NCI-H187 treated with DMSO at 0.1 percent for 48 hours (cell line): ENCODE measurements at places on chromosomes 1 and 21.

DNA sequence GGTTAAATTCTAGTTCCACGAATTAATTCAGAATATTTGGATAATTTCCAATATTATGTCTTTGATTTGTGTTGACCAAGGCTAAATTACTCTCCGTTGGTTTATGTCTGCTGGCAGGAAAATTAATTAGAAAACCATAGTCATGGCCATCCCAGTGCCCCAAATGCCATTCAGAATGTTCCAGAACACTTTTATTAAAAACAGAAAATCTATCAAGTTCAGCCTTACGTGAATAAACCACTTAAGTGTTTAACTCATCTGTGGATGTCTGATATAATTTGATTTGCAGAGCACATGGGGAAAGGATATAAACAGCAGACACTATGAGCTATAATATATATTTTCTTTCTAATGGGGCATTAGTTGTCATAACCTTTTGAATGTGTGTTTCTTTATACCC lies 480.7 kb downstream of the MRPL39 start:
- DNase-seq = no peak

DNA sequence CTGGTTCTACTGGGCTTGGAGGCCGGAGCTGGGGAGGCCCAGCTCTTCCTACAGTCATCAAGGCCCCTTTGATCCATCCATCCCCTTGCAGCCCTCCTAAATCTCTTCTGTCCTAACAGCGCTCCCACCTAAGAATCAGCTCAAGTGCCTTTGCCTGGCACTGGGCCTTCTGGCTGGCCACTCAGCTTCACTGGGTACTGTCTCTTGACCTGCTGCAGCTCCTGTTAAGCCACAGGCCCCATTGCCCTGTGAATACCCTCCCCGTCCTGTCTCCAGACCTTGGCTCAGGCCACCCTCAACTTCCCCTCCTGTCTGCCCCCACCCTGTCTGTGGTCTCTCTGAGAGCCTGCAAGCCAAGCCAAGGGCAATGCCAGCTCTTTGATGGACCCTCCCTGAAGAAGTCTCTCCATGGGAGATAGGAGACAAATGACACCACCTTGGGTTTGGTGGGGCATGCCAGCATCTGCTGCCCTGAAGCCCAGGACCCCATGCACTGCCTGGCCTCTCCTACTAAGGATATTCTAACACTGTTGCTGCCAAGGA lies 27.3 kb downstream of the FAM151A start:
- DNase-seq = no peak

DNA sequence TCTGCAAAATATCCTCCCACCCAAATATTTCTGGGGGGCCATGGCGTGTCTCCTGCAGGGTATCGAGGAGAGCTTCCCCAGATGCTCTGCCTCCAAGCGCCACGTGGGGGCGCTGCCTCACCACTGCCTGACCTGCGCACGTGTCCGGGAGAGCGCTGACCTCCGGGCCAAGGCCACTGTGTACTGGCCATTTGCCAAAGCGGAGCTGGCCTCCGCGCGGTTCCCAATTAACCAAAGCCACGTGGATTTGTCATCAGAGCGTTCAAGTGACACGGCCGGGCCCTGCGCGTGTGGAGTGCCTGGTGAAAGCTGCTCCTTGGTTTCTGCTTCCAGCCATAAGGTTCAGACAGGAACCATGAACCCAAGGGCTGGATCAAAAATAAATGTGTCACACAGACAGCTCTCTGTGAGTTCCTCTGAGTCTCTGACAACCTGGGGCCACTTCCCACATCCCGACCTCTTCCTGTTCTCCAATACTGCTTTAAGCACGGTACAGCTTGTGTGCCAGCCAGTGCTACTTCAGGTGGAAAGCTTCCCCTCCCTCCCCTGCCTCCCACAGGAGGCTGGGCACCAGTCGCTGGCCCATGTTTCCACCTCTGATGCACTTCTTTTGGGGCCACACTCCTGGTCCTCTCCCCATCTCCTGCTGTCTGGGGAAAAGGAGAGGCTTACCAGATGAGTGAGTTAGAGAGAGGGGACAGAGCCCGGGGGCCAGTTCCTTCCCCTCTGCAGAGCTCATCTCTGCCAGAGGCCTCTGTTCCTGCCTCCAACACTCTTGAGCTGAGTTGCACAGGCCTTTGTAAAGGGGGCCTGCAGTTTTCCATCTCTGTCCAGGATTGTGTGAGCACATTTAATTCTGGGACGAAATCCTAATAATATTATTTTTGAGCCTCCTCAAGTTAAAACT lies 26.1 kb downstream of the ZP4 start:
- DNase-seq = no peak

DNA sequence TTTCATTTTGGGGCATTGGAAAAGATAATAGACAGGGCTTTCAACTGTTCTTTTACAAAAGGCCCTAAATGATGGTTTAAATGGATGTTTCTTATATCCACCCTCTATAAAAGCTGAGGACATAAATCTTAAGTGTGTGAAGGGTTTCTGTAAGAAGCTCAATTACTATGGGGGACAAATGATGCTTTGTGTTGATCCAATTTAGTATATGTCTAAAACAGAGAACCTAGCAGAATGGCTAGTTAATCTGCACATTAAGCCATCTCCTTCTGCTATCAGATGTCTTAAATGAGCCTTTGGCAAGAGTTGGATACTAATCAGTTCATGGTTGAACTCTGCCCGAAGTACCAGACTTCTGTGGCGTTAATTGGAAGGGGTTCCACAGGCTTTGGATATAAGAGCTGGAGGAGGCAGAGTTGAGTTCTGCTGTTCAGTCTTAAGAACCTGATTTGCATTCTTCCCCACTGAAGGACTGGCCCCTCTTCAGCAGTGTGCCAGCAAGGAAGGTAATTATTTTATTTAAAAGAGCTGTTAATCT lies 43.1 kb downstream of the PTGFRN start:
- DNase-seq = no peak

DNA sequence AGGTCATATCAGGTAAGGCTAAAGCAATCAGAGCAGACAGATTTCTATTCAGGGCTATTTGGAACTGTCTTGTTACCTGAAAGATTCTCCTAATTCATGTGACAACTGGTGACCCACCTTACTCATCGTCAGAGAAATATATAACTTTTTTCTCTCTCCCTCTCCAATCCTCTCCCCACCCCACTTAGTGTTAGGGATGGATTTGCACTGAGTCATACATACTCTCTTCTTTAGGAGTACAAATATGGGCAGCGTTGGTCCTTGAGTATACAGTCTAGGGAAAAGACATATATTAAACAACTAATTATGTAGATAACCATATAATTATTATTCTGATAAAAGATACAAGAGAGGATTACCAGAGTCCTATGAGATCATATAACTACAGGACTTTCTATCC lies 246.3 kb downstream of the HHIPL2 start:
- DNase-seq = no peak

DNA sequence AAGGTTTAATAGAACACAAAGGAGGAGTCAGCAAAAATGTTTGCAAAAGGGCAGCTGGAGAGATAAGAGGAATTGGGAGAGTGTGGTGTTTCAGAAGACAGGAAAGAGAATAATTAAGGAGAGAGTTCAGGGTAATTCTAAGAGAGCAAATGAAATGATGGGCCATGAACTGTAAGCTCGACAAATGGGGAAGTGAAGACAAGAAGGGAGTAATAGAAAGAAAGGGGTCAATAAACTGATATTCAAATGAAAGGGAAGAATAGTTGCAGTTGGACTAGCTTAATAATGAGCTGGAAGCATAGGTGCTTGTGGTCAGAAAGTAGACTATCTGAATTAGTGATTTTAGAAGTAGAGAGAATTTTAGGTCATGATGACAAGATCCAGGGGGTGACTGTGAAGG lies 15.6 kb upstream of the RNF220 start:
- DNase-seq = no peak

- DNase-seq = no peak
Measured at GRCh38 chr1:230170622-230171021, 103.6 kb downstream of the GALNT2 start.

DNA sequence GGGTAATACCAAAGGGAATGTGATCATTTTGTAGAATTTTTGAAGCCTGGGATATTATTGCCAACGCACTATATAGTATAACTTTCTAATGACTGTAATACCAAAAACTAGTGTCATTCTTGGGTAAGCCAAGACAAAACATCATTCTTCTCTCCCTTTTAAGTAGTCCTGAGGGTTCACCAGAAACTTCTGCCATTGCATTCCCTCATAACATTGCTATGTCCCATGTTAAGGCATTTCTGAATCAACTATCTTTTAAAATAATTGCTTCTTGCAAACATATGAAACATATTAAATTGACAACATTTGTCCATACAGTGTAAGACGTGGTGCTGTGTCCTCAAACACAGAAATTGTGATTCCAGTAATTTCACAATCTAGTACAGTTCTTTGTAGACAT lies 29.9 kb upstream of the C1orf21 start:
- no peak for DNase-seq

GRCh38 chr1:19828546-19828945 lies 13.5 kb upstream of the RNF186 start:
- DNase-seq = no peak

GRCh38 chr1:40449684-40450494 lies at the start of gene ZFP69B:
Gene ZFP69B (plus strand): TSS chr1:40450476. CDS start chr1:40450962, 486 bp downstream.
- DNase-seq = peak; percentile 52

GRCh38 chr1:151002611-151003010 lies 4.1 kb downstream of the MINDY1 start:
- no peak for DNase-seq

- no peak for DNase-seq
Measured at GRCh38 chr1:192550922-192551534, 24.5 kb upstream of the RGS1 start.

- no peak for DNase-seq
Measured at GRCh38 chr1:78081980-78082860, 36.5 kb downstream of the GIPC2 start.

DNA sequence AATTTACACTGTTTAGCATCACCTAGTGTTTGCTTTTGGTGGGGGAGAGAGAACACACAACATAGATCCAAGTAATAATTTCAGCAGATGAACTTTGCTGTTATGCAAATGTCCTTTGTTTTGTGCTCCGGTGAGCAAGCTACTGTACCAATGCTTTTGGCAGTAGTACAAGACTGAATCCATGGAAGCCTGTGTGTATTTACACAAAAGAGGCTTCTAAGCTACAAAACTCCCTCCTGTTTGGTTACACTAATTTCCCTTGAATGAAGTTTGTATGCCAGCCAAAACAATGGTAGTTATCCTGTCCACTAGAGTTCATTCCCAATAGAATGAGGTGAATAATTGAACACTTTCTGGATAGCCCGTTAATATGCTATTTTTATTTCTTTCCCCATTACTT lies 320.5 kb downstream of the KCTD3 start:
- DNase-seq = no peak

DNA sequence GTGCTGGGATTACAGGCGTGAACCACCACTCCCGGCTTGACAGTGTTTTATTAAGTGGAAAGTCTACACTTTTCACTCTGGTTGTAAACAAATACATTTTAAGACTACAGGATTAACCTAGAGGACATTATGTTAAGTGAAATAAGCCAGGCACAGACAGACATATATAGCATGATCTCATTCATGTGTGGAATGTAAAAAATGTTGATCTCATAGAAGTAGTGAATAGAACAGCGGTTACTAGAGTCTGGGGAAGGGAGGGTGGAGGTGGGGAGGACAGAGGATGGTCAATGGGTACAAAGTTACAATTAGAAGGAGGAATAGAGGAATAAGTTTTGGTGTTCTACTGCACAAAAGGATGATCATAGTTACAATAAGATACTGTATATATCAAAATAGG lies 16.9 kb downstream of the CTH start:
- no peak for DNase-seq

- DNase-seq = no peak
Measured at GRCh38 chr1:8625491-8625890, 191.9 kb downstream of the RERE start.

- DNase-seq = no peak
Measured at GRCh38 chr1:81693316-81693715, 107.4 kb upstream of the ADGRL2 start.

DNA sequence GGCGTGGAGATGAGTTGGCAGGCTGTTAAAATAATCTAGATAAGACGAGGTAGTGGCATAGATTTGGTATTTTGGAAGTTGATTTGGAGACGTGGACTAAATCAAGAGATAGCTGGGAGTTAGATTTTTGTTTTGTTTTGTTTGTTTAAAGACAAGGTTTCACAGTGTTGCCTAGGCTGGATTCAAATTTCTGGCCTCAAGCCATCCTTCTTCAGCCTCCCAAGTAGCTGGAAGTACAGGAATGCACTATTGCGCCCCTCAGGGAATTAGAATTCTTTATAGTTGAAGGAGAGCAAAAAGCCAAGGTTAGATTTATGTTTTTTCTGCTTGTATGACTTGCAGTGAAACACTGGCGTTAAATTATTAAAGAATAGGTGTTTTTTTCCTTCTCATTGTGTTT lies 22.3 kb upstream of the SNRPE start:
- DNase-seq = no peak

- DNase-seq = no peak
Measured at GRCh38 chr1:54835131-54835898, 34.2 kb upstream of the TTC22 start.

DNA sequence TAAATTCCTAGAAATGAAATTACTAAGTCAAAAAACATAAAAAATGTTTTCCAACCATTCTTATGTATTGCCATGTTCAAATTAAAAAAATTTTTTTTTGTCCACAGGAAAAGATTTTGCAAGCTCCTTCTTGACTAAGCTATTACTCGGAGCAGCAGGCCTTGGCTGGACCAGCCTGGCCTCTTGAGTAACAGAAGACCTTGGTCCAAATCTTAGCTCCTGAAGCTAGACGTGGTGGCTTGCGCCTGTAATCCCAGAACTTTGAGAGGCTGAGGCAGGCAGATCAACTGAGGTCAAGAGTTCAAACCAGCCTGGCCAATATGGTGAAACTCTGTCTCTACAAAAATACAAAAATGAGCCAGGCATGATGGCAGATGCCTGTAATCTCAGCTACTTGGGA lies 77.6 kb downstream of the CLSTN1 start:
- DNase-seq = no peak

- DNase-seq = no peak
Measured at GRCh38 chr1:184629266-184629665, 125.4 kb downstream of the EDEM3 start.

GRCh38 chr1:1758692-1759455 lies 19.4 kb downstream of the NADK start:
- DNase-seq = no peak

- no peak for DNase-seq
Measured at GRCh38 chr1:12488666-12489354, 129.2 kb downstream of the DHRS3 start.

GRCh38 chr1:96756789-96757188 lies 35.2 kb downstream of the PTBP2 start:
- no peak for DNase-seq

DNA sequence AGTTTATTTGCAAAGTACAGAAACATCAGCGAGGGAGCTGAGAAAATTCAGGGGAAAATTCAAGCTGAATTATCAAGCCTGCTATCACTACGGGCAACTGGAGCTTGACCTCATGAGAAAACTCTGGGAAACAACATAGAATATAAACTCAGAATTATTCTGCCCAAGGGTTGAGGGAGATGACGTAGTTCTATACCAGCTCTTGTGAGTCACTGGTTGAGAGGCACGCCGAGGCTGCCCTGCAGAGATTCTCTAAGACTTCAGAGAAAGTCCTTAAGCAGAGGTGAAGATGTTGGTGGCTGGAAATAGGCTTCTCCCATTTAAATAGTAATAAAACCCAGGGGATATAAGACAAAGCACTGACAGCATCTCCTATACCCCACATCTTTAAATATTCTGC lies 12.3 kb downstream of the SYDE2 start:
- no peak for DNase-seq
